ENCODE measurements at places on chromosomes 6 and 20.

DNA sequence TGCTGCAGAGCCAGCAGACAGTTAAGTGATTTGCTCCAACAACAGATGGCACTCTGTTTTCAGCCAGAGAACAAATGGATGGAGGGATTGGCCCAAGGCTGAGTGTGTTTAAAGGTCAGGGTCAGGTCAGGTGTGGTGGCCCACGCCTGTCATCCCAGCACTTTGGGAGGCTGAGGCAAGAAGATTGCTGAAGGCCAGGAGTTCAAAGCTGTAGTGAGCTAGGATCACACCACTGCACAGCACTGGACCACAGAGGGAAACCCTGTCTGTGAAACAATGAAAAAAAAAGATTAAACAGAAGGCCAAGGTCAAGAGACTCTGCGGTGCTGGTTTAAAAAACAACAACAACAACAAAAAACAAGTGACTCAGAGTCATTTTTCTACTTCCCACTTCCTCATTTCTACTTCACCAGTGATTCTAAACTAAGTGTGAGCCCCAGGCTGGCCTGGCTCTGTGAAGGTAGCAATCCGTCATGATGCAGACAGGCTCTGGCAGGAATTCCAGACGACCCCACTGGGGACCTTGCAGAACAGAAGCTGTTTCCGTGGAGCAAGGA, 42.5 kb upstream of the ARMC2 start:
- DNase-seq: no peak

GRCh38 chr6:10323018-10323417, 91.9 kb downstream of the TFAP2A start:
- no peak for DNase-seq

DNA sequence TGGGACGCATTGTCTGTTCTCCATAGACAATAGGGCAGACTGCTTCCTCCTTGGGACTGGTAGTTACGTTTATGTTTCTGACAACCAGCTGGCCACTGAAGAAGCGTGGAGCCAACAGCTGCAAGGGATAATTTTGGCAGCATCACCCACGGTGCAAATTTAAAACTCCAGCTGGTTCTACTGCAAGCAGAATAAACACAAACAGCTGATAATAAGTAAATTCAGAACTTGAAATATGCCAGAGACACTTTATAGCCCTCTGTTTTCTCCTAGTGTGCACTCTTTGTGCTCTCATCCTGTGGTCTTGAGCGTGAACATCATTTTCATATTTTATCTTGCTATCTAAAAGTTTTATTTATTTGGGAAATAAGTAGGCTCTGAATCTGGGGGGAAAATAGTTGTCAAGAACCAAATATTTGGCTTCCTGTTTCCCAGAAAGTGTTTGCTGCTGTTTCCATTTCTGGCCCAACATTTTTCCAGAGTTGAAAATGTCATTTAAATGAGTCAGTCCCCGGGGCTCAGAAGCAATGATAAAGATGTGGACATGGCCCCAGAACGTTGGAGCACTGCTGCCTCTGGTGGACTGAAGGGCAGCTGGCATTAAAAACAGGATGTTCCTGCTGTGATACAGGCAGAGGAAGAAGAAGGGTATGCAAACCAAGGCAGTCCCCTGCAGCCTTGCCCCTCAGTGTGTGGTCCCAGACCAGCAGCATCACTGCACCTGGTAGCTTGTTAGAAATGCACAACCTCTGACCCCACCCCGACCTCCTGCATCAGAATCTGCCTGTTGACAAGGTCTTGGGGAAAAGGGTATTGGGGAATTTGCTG, 12.5 kb upstream of the THBD start:
- no peak for DNase-seq

- DNase-seq: peak; percentile 11
Measured at GRCh38 chr6:161370880-161371279, 97.0 kb upstream of the AGPAT4 start.

GRCh38 chr6:38604700-38605099, 35.0 kb downstream of the BTBD9 start:
- no peak for DNase-seq

DNA sequence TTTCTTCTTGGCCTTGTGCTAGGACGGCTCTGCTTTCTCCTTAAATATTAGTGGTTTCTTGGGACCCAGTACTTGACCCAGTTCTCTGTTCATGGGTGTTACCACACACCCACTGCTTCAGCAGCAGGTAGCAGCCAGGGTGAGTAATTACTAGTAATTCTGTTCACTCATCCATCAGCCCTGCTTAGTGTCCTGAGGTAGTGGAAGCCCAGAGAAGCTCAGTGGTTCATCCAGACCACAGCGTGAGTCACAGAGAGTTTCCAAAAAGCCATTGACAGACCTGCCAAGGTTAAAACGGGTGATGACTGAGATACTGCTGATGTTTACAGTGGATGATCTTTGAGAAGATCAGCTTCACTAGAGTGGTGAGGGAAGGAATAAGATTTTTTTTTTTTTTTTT, 51.7 kb upstream of the HINT3 start:
- DNase-seq: no peak

DNA sequence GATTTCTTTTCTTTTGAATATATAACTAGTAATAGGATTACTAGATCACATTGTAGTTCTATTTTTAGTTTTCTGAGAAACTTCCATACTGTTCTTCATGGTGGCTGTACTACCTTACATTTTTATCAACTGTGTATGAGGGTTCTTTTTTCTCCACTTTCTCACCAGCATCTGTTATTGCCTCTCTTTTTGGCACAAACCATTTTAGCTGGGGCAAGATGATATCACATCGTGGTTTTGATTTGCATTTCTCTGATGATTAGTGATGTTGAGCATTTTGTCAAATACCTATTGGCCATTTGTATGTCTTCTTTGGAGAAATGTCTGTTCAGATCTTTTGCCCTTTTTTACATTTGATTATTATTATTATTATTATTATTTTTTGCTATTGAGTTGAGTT, 86.1 kb upstream of the TCF21 start:
- no peak for DNase-seq

DNA sequence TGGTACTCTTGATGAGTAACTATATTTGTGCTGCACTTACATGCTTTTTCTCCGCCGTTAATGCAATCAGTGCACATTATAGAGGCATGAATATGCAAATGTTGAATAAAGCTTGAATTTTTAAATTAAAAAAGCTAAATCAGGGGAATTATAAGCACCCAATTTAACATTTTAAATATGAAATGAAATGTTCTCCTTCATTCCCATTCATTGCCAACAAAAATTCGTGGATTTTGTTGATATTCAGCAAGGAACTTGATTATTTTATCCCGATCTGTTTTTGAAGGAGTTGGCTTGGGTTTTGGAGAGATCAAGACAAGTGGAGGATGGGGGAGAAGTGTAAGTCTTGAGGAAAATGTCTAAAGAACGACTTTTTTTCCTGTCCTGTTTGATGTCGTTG, 318.7 kb upstream of the SOX4 start:
- DNase-seq: no peak

DNA sequence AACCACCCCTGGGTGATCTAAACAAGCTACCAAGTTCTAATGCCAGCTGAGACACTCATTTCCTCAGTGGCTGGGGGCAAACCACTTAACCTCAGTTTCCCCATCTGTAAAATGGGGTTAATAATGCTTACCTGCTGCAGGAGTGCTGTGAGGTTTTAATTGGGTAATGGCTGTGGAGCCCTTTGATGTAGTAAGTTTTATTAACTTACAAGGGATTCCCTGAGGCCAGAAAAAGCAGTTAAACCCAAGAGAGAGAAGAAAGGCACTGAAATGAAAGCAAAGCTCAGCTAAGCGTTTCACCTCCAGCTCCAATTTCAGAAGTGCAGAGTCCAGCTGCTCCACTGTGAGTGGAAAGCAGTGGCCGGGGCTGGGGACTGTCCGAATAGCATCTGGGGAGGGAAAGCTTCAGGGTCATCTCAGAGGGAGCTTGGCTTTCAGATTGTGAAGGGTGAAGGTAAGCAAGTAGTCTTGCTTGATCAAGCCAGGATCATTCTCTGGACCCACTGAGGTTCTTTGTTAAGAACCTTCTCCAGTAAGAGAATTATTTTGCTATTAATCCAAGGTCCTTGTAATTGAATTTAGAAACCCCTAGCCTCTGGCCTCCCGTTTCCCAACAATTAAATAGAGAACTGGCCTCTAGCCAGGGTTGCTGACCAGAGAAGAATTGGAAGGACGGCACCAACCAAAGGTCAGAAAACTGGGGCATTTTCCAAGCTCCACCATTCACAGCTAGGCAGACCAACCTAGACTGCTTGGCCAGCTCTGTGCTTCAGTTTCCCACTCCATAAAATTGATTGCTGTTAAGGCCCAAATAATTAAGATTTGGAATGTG, 20.9 kb upstream of the TCP11 start:
- no peak for DNase-seq

GRCh38 chr20:53937339-53937741, 133.1 kb downstream of the BCAS1 start:
- DNase-seq: no peak

- no peak for DNase-seq
Measured at GRCh38 chr6:111406200-111406721, 76.8 kb downstream of the REV3L start.

Data from stimulated activated CD8-positive, alpha-beta memory T cell treated with anti-CD3 and anti-CD28 coated beads, Interleukin-4, amount 100 ng/mL, for 1 hour (primary cell).